Activated CD4-positive, alpha-beta T cell treated with anti-CD3 and anti-CD28 coated beads for 4 hours (primary cell): ENCODE measurements at places on chromosomes 4 and X.

- DNase-seq, result peak; percentile 14
Measured at GRCh38 chrX:48573690-48574269, 504 bp upstream of the RBM3 start.

DNA sequence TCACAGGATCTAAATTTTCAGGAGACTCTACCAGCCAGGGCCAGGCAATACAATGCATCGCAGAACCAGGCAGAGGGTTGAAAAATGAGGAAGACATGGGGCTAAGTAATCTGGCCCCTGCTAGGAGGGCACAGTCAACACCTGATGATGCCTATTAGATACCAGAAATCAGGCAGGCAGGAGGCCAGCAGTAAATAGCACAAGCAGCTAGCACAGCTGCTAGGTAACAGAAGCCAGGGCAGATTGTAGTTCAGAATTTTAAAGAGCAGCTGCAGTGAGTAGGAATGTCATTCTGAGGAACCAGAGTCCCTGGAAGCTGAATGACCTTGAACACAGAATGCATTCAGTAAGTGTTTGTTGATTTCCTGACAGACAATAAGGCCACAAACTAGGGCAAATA is 38.8 kb upstream of the TRPC5OS start:
- DNase-seq, result no peak

GRCh38 chr4:112633477-112634235 is 3.1 kb downstream of the ZGRF1 start:
- no peak for DNase-seq

- no peak for DNase-seq
Measured at GRCh38 chrX:3252744-3253143, 93.7 kb downstream of the MXRA5 start.

DNA sequence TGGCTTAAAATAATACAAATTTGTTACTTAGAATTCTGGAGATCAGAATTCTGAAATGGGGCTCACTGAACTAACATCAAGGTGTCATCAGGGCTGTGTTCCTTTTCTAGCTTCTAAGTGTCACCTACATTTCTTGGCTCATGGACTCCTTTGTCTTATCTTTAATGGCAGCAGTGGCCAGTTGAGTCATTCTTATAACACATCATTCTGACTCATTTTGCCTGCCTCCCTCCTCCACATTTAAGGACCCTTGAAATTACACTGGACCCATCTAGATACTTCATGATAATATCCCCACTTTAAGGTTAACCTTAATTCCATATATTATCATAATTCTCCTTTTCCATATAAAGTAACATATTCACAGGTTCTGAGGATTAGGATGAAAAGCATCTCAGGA is 215.9 kb downstream of the GUCY2F start:
- no peak for DNase-seq
